ENCODE measurements at places on chromosomes 2 and 18.

DNA sequence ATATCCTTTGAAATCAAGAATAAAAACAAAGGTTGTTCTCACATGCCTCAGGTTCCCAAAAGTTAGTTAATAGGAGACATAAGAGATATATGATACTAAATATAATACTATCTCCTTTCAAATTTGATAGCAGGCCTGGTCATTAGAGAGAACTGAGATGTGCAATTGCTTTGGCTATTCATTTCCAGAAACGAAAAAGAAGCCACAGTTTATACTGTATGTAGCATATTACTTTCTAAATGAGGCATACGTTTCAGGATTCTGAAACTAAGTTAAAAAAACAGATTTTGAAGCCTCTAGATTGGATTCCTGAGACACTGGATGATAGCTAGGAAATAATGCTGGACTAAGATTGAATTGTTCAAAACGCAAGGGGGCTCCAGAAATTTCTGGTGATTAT, 7.1 kb downstream of the PPP1R1C start:
- DNase-seq, result no peak

GRCh38 chr18:3898861-3899613, 449.1 kb downstream of the TGIF1 start:
- no peak for DNase-seq

DNA sequence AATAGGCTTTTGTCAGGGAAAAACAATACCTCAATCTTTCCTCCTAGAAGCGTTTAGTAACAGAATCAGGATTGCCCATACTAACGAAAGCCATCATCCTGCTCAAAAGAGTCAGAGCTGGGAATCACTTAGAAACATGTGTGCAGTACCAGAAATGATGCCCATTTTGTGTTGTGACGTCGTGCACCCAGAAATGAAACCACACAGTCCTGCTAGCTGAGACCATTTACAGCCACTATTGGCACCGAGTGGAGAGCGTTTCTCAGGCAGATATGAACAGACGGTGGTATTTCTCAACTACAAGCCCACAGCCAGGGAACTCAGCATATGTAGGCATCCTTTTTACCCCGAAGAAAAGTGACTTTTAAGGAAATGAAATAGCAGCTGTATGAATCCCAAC, 284.3 kb upstream of the LRATD1 start:
- no peak for DNase-seq

- no peak for DNase-seq
These were observed 659.5 kb upstream of the HS6ST1 start for GRCh38 chr2:128978212-128978611.

- no peak for DNase-seq
These were observed 1.3 kb downstream of the ATP5F1A start for GRCh38 chr18:46096651-46097300.

- DNase-seq, result no peak
These were observed 34.0 kb upstream of the SLC40A1 start for GRCh38 chr2:189614585-189614984.

DNA sequence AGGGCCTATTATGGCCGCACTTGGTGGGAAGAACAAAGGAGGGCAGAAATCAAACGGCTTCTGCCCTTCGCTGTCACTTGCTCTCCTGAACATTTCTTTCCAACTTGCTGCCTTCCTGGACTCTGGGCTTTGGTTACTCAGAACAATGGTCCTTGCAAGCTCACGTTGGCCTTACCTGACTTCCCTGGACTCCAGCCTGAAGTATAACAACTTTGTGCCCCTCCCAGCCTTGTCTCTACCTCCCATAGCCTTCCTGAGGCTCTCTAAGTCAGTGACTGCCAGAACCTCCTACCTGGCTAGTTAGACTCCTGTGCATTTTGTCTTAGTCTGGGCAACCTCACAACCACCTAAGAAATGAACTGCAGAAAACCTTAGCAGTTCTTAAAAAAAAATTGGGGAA, 30.2 kb upstream of the ITPRID2 start:
- DNase-seq, result no peak

GRCh38 chr18:50091509-50092244, 103.3 kb downstream of the MYO5B start:
- DNase-seq, result no peak

GRCh38 chr18:71168557-71169145, 879.8 kb downstream of the SOCS6 start:
- no peak for DNase-seq

DNA sequence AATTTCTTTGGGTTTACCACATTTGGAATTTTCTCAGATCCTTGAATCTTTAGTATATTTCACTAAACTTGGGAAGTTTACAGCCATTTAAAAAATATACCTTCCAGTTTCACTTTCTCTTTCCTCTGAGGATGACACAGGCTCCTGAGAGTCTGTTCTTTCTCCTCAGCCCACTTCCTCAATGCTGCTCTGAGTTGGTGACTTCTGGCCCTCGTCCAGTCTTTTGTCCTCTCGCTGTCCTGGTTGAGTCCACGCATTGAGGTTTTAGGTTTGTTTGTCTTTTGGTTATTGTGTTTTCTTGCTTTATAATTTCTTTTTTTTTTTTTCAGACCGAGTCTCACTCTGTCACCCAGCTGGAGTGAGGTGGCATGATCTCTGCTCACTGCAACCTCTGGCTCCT, 40.7 kb upstream of the GALR1 start:
- no peak for DNase-seq

DNA sequence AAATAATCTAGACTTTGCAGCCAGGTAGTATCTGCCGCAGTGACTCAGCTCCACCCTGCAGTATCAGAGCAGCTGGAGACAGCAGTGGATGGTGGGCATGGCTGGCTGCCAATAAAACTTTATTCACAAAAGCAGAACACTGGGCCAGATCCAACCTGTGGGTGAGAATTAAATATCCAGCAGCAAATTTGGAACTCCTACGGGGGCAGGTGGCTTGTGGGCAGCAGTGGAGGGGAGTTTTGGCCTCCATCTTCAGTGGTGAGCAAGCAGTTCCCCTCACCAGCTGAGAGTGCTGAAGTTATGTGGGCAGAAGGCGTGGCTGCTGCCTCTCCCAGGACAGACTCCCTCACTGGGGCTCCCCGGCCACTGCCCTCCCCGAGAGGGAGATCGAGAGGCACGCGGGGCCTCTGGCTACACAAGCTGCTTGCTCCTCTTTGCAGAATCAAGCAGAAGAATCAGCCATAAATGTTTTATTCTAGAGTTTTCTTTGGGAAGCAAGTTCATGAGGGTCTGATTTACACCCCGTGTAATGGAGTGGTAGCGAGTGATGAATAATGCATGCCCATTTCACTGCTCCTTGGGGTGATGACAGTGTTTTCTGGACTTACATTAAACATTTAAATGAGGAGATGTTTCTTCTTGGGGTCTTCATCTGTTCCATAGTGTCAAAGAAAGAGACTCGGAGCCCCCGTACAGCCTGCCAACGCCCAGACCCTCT, 204.3 kb downstream of the SEPTIN10 start:
- DNase-seq, result no peak

DNA sequence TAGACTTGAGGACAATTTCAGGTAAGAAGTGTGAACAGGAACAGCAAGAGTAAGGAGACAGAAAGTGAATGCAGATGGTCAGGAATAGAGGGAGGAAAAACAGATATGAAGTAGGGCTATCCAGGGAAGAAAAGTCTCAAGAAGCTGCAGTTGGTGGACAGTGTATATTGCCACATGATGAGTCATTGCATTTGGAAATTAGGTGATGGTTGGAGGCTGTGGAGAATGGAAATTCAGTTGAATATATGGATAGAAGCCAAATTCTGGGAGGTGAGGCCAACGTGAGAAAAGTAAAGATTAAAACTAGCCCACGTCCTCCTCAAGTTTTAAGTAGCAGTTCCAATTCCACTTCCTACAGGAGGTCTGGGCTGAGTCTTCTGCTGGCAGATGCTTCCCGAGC, 158.4 kb downstream of the UBE2E3 start:
- DNase-seq, result no peak

DNA sequence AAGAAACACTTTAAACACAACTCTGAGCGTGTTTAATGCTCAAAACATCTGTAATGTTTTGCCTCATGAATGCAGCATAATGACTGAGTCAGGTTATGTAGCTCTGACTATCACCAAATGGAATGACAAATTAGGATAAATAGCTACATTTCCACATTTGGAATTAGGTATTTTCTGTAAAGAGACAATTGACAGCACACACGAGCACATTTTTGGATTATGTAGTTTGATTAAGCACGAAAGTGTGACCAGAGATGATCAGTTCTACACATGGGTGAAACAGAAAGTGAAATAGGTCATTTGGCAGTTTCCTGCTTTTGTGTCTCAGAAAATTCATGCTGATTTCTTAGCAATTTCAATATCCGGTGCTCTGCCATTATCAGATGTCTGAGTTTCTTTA, 29.0 kb downstream of the LPIN1 start:
- no peak for DNase-seq

- DNase-seq, result no peak
These were observed 72.3 kb upstream of the ST3GAL5 start for GRCh38 chr2:85961053-85961452.

Data from NCI-H187 treated with DMSO at 0.1 percent for 48 hours (cell line).